ENCODE measurements at places on chromosomes 7 and 10.
A peak's percentile ranks its signal among the peaks of the same experiment; 100 is the strongest.

DNA sequence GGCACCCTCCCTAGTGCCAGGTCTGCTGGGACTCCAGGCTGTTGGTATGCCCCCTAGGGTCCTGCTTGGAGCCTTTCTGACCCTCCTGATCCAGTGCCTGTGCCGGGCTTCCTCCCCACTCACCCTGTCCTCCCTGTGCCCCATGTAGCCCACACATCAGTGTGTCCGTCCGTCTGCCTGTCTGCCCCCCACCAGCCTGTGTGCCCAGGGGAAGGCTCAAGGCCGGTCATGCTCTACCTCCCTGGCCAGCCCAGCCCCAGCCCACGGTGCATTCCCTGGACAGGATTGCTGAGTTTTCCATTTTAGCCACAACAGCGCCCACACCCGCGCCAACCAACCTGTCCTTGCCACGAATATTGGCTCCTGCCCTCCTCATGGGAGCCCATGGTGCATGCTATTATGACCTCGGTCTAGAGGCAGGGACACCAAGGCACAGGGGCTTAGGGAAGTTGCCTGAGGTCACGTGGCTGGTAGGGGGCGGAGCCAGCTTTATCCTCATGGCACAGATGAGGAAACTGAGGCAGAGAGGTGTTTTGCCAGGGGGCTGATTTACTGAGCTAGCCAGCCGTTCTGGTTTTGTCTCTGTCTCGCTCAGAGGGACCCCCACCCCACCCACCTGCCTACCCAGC lies 136.0 kb downstream of the FAM53B start:
- no peak for DNase-seq

GRCh38 chr7:25087855-25088254 lies 37.2 kb downstream of the CYCS start:
- DNase-seq: no peak

DNA sequence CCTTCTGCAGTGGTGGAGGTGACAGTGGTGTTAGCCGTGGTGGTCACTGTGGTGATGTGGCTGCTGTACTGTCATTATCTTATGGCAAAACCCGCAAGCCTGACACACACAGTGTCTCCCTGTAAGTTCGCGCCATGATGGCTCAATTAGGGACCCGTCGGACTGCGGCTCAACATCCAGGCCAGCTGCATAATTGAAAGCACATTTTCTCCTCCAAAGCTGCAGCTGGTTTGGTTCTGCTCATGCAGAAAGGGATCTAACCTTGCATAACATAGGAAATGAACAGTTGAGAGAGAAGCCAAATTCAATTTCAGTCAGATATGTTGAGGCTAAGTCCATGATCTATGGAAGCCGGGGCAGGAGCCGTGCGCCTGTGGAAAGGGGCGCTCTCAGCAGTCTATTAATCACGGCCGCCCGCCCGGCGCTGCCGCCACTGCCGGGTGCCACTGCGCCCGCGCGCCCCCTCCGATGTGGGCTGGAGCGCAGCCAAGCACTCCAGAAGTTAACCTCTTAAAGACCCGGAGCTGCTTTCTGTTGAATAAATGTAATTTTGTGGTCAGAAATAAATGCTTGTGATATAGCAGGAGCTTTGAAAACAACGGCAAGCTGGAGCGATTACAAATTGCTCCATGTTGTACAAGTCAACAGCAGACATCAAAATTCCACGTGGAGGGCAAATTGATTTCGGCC lies 227.7 kb downstream of the CUX1 start:
- peak; percentile 44 for DNase-seq

- DNase-seq: peak; percentile 29
Measured at GRCh38 chr10:373526-374309, 238.5 kb downstream of the ZMYND11 start.

GRCh38 chr10:75487087-75487754 lies 55.8 kb downstream of the LRMDA start:
- no peak for DNase-seq

DNA sequence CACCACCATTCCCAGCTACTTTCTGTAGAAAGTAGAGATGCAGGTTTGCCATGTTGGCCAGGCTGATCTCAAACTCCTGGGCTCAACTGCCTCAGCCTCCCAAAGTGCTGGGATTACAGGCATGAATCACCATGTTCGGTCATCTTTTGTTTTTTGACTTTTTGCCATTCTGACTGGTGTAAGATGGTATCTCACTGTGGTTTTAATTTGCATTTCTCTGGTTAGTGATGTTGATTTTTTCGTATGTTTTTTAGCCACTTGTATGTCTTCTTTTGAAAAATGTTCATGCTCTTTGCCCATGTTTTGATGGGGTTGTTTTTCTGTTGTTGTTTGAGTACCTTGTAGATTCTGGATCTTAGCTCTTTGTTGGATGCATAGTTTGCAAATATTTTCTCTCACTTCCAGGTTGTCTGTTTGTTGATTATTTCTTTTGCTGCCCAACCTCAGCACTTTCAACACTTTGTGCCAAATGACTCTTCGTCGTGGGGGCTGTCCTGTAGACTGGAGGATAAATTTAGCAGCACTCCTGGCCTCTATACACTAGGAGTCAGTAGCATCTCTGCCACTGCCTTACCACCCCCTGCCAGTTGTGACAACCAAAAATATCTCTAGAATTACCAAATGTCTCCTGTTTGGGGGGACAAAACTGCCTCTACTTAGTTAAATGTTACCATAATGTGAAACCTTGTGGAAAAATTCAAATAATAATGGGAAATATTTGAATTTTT lies 6.5 kb upstream of the CPED1 start:
- no peak for DNase-seq

GRCh38 chr10:30488316-30488715 lies 54.3 kb downstream of the MAP3K8 start:
- DNase-seq: no peak

GRCh38 chr7:155745737-155746136 lies 66.5 kb downstream of the SHH start:
- DNase-seq: no peak

DNA sequence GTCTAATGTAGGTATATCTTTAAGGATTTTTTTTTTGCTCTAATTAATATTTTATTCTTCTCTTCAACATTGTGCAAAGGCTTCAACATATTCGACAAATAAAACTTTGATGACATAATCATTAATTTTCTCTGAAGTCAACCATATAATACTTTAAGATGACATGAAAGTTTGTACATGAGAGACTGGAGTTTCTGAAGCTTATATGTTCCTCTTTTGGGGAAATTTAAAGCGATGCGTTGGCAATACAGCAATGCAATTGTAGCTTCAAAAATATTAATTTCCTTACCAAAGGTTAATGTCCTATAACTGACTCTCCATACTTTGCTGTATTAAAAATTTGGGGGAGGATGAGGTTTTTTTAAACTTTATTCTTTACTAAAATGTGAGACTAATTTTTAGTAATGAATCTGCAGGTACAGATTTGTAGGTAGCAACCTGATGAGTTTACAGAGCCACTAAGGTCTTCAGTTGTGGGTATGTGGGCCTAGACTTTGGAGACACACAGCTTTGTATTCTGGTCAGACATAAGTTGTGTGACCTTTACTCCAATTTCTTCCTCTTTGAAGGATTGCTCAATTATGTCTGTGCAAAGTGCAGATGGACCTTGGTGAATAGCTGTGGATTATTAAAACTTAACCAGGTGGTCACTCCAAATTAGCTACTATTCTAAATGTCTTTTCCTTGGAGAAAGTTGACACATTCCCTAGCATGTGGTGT lies 18.0 kb upstream of the LIPA start:
- DNase-seq: no peak

- no peak for DNase-seq
Measured at GRCh38 chr10:60276232-60276631, 113.4 kb downstream of the ANK3 start.

GRCh38 chr10:103552856-103553742 lies 59.6 kb downstream of the NEURL1 start:
- no peak for DNase-seq

- no peak for DNase-seq
Measured at GRCh38 chr10:30565449-30565848, 64.1 kb downstream of the LYZL2 start.

- DNase-seq: no peak
Measured at GRCh38 chr7:147497246-147497645, 1093.3 kb upstream of the C7orf33 start.

DNA sequence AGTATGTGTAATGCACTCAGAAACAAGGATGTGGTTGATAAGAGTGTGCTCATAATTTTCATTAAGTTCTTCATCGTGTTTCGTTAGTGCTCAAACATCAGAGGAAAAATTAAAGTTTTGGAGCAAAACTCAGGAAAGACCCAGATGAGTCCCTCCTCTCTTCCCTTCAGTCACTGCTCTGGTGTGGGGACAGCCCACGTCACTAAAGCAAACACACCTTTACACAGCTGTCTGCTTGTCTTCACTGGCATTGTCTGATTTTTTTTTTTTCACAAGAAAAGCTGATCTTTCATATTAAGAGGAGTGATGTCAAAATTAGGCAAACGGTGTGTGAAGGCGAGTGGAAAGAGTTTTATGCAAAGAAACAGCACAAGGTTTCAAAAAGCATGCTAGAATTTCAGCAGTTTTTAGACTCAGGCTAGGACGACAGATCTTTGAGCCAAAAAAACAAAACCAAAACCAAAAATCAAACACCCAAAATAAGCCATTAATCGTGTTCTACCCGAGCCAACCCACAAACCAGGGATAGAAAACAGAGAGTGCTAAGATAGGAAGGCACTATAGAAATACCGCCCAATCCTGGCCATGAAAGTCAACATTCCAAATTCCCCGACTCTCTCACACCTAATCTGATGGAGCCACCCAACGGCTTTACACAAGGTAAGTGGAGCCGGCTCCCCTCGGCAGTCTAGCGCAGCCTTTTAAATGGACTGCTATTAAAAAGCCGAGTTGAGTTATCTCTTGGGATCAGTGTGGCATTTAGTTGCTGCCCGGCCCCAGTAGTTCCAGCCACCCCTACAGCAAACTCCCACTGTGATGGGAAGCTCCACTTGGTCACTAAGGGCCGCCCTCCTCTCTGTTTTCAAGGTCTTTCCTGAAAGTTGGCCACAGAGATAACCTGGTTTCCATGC lies 27.9 kb upstream of the GATA3 start:
- no peak for DNase-seq

DNA sequence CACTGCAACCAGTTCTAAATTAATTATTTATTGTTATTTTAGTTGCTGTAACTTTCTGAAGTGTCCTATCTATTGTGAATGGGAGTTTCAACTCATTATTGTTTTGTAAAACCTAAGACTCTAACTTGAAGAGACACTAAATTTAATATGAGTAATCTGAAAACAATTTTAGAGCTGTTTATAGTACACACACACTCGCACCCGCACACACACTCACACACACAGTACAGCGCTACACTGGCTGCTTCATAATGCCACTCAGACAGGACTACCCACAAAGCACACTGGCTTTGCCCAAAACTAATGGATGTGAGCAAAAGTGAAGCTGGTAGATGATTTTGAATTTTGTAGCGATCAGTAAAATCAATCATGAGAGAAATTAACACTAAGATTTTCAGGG lies 238.9 kb upstream of the ETV1 start:
- no peak for DNase-seq

DNA sequence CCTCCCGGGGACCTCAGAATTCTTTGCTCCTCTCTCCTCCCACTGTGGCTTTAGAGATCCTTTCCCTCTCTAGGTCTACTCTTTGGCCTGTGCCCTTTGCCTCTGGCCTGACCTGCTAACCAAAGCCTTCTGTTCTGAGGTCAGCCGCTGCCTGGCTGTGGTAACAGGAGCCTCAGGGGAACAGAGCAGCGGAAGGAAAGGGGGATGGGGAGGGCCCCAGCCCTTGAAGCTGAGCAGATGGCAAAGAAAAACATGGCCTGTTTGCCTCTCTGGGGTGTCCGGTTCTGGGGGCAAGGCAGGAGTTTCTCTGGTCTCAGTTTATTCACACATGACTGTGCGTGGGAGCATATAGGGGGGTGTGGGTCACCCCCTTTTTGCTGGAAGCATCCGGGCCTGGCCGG lies 28.2 kb downstream of the COL26A1 start:
- no peak for DNase-seq

GRCh38 chr10:7818295-7819120 lies at the start of gene TAF3:
Gene TAF3 (plus strand): TSS chr10:7818505. CDS start chr10:7818710, 205 bp downstream.
- DNase-seq: peak; percentile 87

- peak; percentile 83 for DNase-seq
Measured at GRCh38 chr7:139829025-139829774, at the start of gene TBXAS1. Gene TBXAS1 (plus strand): TSS chr7:139829264. CDS start chr7:139829391, 127 bp downstream.

DNA sequence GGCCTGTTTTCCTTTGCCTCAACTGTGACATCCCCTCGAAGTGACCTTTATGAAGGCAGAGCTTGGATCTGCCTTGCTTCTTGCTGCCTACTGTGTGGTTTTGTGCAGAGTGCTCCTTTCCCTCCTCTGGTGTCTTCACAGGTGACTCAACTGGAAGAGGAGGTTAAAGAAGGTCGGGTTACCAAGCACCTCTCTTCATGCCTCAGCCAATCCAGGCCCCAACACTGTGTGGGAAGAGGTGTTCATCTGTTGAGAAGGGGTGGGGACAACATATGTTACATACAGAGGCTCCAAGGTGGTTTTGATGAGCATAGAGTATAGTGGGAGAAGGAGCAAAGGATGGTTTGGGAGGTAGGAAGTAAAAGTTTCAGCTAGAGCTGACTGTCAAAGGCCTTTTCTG lies 155.7 kb downstream of the AUTS2 start:
- DNase-seq: no peak

- no peak for DNase-seq
Measured at GRCh38 chr7:70241536-70242175, 643.4 kb downstream of the AUTS2 start.

DNA sequence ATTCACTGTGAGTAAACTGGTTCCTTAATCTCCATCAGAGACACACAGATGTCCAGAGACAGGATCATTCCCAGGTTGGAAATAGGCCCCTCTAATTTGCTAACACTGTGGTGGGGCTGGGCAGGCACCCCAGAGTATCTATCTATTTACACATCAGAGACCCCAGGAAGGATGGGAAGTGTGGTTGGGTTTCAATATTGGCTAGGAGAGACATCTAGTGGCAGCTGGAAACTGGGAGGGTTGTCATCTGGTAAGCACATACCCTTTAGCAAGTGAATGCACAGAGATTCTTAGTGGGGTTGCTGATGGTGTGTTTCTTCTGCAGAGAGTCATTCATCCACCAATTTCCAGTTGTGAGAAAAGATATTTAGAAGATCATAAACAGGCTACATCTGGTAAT lies 36.0 kb upstream of the NRG3 start:
- DNase-seq: peak; percentile 18

- no peak for DNase-seq
Measured at GRCh38 chr7:127828843-127829500, 177.0 kb downstream of the SND1 start.

DNA sequence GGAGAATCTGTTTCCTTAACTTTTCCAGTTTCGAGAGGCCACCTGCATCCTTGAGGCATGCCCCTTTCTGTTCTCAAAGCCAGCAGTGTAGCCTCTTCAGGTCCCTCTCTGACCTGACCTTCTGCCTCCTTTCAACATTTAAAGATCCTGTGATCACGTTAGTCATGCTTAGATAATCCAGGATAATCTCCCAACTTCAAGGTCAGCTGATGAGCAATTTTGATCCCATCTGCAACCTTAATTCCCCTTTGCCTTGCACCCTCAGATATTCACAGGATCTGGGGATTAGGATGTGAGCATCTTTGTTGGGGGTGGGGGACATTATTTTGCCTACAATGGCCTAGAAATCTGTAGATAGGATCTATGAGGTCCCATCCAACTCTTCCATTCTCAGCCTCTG lies 8.0 kb downstream of the HKDC1 start:
- no peak for DNase-seq

Measured in ACHN (cell line).